Pancreas (tissue), 10 donors: ENCODE measurements at places on chromosomes 2 and 18.
A peak's percentile ranks its signal among the peaks of the same experiment; 100 is the strongest.

DNA sequence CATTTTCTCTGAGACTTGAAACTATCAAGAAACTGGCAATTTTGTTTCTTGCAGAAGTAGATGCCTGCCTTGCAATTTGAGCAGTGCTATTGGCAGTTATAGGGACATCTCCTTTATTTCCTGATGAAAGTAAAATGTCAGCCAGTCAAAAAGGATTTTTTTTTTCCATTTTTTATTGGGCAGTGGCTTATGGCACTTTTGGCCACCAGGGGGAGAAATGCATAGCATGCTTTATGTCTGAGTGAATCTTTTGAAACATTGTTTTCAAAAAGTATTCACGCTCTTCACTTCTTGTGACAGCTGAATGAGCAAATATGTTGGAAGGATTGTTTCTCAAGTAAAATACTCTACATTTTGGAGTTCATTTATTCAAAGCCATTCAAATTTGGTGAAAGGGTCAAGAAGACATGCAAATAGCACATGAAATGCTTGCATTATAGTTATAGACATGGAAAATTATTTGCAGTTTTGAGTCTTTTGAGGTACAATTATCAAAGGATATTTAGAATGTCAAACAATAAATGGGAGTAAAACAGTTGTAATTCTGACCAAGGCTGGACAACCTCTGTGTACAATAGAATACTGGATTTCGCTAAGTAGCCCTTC is 491.0 kb downstream of the CDH2 start:
- no peaks in the 10 kb centered on the region for H3K36me3 ChIP-seq
- no peak overlapping the region for H3K27ac ChIP-seq
- H3K4me1 ChIP-seq = no peaks in the 10 kb centered on the region
- H3K4me3 ChIP-seq = no peak overlapping the region

DNA sequence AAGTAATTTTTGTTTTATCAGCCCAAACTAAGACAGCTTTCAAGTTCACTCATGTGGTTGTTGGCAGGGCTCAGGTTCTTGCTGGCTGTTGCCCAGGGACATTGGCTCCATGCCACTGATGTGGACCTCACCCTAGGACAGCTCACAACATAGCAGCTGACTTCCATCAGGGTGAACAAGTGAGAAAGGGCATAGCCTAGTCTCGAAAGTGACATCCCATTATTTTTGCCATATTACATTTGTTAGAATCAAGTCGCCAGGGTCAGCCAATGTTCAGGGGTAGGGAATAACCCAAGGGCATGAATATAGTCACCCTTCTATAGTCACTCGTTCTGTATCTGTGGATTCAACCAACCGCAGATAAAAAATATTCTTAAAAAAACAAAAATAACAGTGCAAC is 10.7 kb upstream of the CWC22 start:
- H3K4me1 ChIP-seq = no peaks in the 10 kb centered on the region
- no peaks in the 10 kb centered on the region for H3K36me3 ChIP-seq
- H3K27ac ChIP-seq = no peak overlapping the region
- no peak for DNase-seq
- H3K27me3 ChIP-seq = no peaks in the 10 kb centered on the region

DNA sequence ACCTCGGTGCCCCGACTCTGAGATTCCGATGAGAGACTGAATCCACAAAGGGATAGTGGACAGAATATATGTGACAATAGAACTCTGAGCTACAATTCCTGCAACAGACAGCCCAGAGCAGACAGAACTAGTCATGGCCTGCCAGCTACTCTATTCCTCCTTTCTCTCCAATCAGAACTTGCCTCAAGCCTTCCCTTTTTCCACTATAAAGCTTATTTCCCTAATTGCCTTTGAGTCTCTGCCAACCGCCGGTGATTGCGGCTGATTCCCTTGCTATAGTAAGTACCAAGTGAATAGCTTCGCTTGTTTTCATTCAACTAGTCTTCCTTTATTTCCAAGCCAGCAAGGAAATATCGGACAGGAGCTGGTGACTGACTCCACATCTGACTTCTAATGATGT is 96.8 kb downstream of the DSC3 start:
- no peaks in the 10 kb centered on the region for H3K27me3 ChIP-seq
- H3K4me3 ChIP-seq = no peak overlapping the region
- H3K36me3 ChIP-seq = no peaks in the 10 kb centered on the region
- no peak for DNase-seq

DNA sequence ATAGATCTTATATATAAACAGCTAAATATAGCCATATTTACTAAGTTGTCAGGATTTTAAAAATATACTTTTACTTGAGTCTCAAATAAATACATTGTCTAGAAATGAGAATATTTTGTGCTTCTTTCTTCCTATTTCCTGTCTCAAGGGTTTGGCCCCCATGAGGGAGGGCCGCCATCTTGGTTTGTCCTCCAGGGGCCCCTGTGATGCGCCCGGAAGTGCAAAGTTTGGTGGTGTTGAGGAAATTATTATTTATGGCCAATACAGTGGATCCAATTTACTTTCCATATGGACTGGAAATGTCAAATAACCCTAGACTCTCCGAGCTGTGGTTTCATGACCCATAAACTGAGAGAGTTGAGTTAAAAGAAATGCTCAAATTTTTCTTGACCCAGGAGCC is 104.7 kb upstream of the OTOS start:
- H3K36me3 ChIP-seq = no peaks in the 10 kb centered on the region
- no peak overlapping the region for H3K4me3 ChIP-seq
- H3K4me1 ChIP-seq = no peaks in the 10 kb centered on the region
- no peaks in the 10 kb centered on the region for H3K27me3 ChIP-seq
- no peak for DNase-seq
- no peak overlapping the region for H3K27ac ChIP-seq

- H3K4me1 ChIP-seq = no peaks in the 10 kb centered on the region
- DNase-seq = no peak
- H3K27me3 ChIP-seq = no peaks in the 10 kb centered on the region
- no peak overlapping the region for H3K4me3 ChIP-seq
- no peaks in the 10 kb centered on the region for H3K36me3 ChIP-seq
Measured at GRCh38 chr18:26409091-26409490, 139.3 kb downstream of the KCTD1 start.

DNA sequence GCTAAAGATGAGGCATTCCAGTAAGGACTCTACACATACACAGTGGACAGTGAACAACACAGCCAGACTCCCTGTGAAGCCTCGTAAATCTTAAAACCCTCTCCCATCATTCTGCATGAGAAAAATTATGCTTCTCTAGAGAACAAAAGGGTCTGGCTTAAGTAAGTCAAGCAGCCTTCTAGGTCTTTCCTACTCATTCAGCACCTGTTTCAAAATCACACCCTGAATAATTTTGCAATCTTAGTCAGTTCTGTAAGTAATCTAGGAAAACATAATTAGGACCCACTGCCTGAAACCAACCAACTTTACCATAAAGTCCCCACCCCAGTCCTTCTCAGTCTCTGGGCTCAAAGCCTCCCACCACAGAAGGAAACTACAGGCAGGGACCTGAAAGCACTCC is 19.7 kb downstream of the IAH1 start:
- no peaks in the 10 kb centered on the region for H3K4me1 ChIP-seq
- no peak overlapping the region for H3K27ac ChIP-seq
- no peak overlapping the region for H3K4me3 ChIP-seq
- no peak for DNase-seq
- no peaks in the 10 kb centered on the region for H3K27me3 ChIP-seq

DNA sequence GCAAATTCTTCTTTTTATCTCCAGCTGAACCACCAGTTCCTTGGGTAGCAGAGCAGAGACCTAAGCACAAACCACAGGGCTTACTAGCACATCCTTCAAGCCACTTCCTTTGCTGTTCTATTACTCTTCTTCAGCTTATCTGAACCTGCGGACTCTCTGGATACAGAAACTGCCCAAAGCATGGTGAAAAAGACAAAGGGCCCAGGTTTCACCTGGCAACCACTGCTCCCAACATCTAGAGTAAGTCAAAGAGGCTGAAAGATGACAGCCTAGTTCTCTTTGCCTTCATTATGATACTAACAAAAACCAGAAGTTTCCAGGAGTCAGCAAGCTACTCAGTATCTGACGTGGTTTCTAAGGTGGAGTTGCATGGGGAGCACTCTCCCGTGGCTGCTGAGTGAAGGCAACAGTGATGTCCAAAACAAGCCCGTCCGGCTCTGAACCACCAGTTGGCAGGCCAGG is 43.4 kb downstream of the KANSL3 start:
- no peaks in the 10 kb centered on the region for H3K4me1 ChIP-seq
- H3K27ac ChIP-seq = no peak overlapping the region
- DNase-seq = no peak
- peaks cover 4% of the 10 kb centered on the region for H3K36me3 ChIP-seq
- H3K27me3 ChIP-seq = no peaks in the 10 kb centered on the region

GRCh38 chr2:175005733-175006264 is 618 bp upstream of the CHN1 start:
- peaks cover 3% of the 10 kb centered on the region for H3K27me3 ChIP-seq
- no peak for DNase-seq
- no peak overlapping the region for H3K27ac ChIP-seq
- no peaks in the 10 kb centered on the region for H3K4me1 ChIP-seq

DNA sequence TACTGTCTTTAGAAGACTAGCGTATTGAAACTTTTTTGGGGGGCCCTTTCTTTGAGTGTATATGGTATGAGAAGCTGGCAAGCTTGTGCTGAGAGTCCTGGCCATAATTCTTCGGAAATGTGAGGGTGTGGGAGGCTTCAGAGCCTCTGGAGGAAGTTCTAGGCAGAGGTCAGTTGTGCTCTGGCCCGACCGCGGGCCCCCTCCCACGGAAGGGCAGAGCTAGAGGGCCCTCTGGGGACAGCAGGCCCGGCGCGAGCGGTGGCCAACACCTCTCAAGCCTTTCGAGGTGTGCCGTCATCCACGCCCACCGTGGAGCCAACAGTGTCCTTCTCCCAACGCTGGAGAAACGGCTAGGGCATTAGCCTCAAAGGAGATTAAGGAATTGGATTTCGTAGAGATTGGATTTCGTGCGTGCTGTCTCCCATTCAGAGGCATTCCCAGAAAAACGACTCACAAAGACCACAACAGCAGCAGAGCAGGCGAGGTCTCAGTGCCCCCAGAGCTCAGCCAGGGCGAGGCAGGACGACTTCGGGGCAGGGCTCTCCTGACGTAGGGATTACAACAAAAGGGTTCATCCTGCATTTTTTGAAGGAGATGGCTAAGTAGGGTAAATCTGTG is 2.2 kb upstream of the MTCL1 start:
- H3K27ac ChIP-seq = peak overlapping the region; percentile 90
- no peak overlapping the region for H3K4me3 ChIP-seq
- no peak for DNase-seq
- no peaks in the 10 kb centered on the region for H3K36me3 ChIP-seq
- peaks cover 4% of the 10 kb centered on the region for H3K4me1 ChIP-seq
- no peaks in the 10 kb centered on the region for H3K27me3 ChIP-seq

GRCh38 chr18:75240433-75240832 is 29.8 kb downstream of the TSHZ1 start:
- no peak overlapping the region for H3K4me3 ChIP-seq
- no peak for DNase-seq
- H3K27ac ChIP-seq = no peak overlapping the region
- no peaks in the 10 kb centered on the region for H3K27me3 ChIP-seq
- no peaks in the 10 kb centered on the region for H3K4me1 ChIP-seq

DNA sequence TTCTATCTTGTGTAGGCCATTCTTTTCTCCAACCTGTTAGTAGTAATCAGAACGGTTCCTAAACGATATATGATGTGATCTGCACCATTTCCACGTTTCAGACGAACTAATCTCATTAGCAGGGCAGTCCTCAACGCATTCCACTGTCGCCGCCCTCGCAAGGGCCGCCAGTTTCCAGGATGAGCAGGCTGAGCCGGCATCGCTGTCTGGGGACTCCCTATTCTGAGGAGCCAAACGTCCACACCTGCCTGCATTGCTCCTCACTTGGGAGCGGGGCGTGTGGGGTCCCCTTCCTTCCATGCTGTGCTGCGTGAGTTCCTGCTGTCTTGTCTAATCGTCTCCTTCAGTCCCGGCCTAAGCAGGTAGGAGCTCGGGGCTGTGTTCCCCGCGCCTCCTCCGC is 76.6 kb downstream of the PSMG2 start:
- no peaks in the 10 kb centered on the region for H3K4me1 ChIP-seq
- no peak overlapping the region for H3K27ac ChIP-seq
- no peak for DNase-seq

DNA sequence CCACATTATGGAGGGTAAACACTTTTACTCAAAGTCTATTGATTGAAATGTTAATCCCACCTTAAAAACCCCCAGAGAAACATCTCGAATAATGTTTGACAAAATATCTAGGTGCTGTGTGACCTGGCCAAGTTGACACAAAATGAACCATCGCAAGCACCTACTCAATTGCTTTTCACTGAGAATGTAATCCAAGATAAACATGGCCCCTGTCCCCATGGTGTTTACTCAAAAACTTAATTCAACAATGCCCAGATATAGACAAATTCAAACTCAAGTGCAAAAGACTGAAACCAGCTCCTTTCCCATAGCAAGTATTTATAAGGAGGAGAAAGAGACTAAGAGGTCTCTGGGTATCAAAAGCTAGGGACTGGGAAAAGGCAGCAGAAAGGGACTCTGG is 15.0 kb upstream of the ACMSD start:
- no peak overlapping the region for H3K27ac ChIP-seq
- no peaks in the 10 kb centered on the region for H3K36me3 ChIP-seq
- no peak for DNase-seq
- no peaks in the 10 kb centered on the region for H3K4me1 ChIP-seq

- peak overlapping the region; percentile 34 for H3K27ac ChIP-seq
- H3K4me3 ChIP-seq = no peak overlapping the region
- H3K4me1 ChIP-seq = peaks cover 35% of the 10 kb centered on the region
- H3K27me3 ChIP-seq = no peaks in the 10 kb centered on the region
- peak; percentile 89 for DNase-seq
Measured at GRCh38 chr2:128304715-128305554, 13.7 kb downstream of the HS6ST1 start.

DNA sequence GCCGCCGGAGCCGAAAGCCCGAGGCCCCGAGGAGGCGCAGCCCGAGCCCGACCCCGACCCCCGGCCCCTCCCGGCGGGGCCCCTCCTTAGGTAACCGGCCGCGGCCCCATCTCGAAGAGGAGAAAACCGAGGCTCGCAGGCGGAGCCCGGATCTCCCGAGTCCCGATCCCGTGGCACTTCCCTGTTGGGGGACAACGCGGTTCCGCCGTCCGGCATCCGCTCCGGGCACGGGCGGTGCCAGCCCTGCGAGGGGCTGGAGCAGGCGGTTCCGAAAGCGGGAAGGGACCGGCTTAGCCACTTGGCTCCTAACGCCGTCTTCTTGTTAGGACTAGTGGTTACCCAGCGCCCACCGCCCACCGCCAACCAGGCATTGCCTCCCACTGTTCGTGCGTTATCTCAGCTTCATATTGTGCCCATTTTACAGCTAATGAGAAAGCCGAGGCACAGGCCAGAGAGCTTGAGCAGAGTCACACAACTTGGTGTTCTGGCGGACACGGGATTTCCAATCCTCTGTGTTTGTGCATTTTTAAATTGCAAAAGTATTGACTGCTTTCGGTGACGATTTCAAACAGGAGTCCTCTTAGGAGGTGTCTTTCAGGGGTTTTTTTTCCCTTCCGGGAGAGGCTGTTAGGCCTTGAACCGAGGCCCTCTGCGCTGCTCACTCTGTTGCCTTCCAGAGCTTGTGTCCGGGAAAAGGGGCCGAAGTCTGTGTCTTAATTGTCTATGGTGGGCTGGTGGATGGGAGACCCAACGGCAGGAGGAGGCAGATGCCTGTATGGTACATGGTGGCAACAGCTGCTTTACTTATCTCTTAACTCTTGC is 562 bp downstream of the CENPA start:
- no peaks in the 10 kb centered on the region for H3K4me1 ChIP-seq
- peak overlapping the region; percentile 91 for H3K4me3 ChIP-seq
- no peaks in the 10 kb centered on the region for H3K36me3 ChIP-seq
- DNase-seq = no peak
